ENCODE measurements at places on chromosomes 4 and X.
A peak's percentile ranks its signal among the peaks of the same experiment; 100 is the strongest.

- no peak for DNase-seq
These were observed 154.9 kb downstream of the ASB9 start for GRCh38 chrX:15114743-15115566.

GRCh38 chr4:7306021-7306965 is 114.0 kb downstream of the SORCS2 start:
- DNase-seq, result no peak

DNA sequence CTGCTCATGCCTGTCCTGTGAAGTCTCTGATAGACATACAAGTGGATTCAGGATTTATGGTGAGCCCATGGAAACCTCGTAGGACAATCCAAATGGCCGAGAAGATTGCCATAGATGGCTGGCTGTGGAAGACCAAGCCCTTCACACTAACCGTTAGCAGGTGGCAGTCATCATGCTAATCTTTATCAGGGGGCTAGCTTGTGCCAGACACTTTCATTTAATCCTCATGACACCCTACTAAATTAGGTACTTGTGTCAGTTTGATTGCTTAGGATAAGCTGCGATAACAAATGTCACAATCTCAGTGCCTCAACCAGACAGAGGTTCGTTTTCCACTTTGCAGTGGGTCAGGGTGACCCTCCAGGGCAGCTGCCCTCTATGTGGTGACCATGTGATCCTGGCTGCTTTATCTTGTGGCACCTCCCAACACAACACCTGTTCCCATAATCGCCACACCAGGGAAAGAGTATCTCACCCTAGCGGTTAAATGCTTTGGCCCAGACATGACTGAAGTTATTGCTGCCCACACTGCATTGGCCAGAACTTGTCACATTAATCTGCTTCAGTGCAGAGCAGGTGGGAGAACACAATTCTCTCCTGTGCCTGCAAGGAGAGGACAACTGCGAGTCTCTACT is 60.8 kb downstream of the REPS2 start:
- no peak for DNase-seq

DNA sequence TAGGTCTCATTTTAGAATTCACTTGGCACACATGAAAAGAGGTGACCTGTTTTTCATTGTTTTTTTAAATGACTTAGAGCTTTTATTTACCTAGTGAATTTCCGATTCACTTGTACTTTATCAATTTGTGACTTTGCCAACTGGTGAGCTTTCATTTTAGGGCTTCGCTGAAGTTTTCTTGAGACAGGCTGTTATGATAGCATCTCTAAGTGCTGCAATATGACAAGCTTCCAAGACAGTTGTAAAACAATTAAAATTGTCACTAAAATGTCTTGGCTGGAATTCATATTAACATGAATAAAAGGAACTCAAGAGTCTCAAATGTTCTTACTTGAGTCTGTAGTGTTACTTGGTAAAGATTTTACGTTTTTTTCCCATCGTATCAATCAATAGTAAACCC is 831.7 kb upstream of the GRID2 start:
- no peak for DNase-seq

DNA sequence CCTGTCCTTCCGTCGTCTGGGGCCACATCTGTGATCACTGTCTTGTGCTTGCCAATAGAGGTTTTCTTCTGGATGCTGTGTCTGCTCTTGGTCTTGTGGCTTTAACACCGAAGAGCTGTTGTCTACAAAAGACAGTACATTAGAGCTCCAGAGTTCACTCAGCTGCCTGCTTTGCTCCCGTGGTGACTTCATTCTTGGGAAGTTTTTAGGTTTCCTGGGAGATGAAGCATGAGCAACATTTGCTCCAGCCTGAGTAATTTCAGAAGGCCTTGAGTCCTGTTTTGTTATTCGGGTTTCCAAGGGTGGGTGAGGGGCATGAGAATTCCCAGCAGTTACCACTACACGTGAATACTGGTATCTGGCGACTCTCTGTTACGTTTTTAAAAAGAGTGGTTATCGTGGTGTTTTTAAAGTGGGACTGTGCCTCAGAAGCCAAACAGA is 189.2 kb downstream of the SHROOM3 start:
- no peak for DNase-seq

DNA sequence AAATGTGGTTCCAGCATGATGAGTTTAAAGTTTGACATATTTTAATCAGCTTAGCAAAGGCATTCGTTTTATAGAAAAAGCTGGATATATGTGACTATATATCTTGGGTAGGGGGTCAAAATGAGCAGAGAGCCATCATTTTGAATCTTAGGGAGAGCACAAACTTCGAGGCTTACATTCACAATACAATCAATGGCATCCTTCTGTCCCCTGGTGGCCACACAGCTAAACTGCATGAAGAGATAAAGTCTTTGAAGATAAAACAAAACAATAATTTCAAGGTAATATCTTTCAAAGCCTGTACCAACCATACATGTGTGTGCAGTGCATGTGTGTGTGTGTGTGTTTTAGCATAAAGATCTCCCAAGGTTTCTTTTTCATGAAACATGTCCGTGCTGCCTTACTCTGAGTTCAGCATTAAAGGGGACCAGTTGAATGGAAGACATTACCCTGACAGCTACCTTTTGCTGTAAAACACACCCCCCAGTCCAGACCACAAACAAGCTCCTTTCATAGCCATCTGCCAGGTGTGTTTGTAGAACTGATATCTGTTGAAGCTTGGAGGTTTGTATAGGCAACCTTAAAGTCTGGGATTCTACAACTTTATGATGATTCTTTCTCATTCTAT is 22.0 kb downstream of the DYNLT3 start:
- peak; percentile 45 for DNase-seq

GRCh38 chr4:7607156-7607910 is 172.6 kb upstream of the PSAPL1 start:
- DNase-seq, result no peak

GRCh38 chr4:101865501-101866062 is 75.1 kb downstream of the BANK1 start:
- DNase-seq, result no peak

- DNase-seq, result no peak
These were observed 111.4 kb upstream of the TTC29 start for GRCh38 chr4:147056940-147057610.

- no peak for DNase-seq
These were observed 442.2 kb upstream of the TRAM1L1 start for GRCh38 chr4:117527601-117528000.

DNA sequence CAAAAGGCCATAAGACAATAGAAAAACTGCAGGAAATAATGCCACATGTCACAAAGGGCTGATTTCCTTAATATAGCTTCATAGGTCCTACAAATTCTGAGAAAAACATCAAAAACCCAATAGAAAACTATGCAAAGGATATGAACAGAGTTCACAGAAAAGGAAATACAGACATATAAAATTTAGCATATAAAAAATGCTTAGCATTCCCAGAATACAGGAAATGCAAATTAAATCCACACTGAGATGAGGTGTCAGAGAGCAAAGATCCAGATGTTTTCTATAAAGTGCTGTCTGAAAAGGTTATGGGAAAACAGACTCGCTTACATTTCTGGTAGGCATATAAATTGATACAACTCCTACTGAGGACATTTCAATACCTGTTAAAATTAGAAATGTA is 33.8 kb downstream of the TXK start:
- DNase-seq, result no peak

- no peak for DNase-seq
These were observed 200.5 kb upstream of the ANK2 start for GRCh38 chr4:112848911-112849310.

DNA sequence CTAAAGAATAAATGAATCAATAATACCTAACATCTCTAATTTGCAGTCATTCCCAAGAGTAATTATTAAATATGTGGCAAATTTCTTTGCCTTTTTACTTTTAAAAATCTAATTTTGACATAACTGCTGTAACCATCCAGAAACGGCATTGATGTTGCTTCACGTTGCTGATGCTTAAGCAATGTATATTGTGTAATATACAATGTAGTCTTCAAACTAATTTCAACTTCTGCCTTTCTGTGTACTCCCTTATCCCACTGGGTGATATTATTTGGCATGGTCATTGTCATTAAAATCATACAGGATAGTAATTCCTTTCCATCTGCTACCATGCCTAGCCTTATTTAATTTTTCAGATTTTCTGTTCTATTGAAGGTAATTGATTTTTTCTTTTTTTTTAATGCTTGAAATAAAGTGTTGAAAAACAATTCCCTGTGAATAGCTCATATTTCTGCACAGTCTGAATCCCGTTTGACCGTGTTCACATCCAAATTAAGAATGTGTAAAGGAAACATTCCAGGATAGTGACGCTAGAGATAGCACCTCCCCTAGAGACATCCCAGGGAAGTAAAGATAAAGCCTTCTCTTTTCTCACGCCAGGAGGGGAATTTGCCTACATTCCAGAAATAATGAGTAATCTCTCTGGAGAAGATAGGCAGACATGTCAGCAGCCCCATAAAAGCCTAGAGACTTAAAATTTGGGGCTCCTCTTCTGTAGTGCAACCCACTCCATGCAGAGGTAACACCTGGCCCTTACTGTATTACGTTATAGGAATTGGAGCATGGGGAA is 8.6 kb downstream of the FAM200B start:
- DNase-seq, result no peak

- DNase-seq, result no peak
These were observed 218.9 kb downstream of the MID1IP1 start for GRCh38 chrX:39020051-39020669.

GRCh38 chr4:169628579-169628978 is 8.2 kb downstream of the CLCN3 start:
- no peak for DNase-seq

DNA sequence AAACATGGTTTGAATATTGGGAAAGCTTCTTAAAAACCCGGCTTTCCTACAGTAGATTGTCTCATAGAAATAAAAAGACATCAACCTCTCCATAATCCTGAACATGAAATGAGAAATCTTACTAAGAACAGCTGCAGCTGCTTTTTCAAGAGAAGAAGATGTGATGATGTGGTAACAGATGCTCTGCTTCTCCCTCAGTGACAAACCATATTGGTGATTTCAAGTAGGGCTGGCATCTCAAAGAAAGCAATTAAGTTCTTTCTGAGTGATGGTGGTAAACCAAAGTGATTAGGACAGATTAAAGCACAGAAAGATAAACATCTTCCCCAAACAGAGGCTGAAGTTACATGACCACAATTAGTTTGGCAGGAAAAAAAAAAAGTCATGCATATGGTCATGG is 1477.7 kb downstream of the RAPGEF2 start:
- DNase-seq, result no peak

- no peak for DNase-seq
These were observed 933 bp downstream of the CNKSR2 start for GRCh38 chrX:21374994-21375707.

DNA sequence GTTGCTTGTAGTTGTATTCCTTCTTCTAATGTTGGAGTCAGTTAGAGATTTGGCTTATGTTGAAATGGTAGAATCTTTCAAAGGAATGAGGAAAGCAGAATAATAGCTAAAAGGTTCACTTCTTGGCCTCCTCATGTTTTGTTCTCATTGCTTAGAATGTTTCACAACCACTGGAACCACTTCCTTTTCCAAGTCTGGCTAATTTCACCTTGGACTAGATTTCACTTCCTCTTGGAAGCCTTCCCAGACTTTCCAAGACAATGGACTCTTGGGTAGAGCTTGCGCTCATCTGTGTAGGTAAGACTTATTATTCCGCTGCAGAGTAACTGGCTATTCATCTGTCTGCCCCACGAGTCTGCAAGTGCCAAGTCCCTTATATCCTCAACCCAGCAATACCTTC is 8.3 kb downstream of the SPATA18 start:
- DNase-seq, result no peak

DNA sequence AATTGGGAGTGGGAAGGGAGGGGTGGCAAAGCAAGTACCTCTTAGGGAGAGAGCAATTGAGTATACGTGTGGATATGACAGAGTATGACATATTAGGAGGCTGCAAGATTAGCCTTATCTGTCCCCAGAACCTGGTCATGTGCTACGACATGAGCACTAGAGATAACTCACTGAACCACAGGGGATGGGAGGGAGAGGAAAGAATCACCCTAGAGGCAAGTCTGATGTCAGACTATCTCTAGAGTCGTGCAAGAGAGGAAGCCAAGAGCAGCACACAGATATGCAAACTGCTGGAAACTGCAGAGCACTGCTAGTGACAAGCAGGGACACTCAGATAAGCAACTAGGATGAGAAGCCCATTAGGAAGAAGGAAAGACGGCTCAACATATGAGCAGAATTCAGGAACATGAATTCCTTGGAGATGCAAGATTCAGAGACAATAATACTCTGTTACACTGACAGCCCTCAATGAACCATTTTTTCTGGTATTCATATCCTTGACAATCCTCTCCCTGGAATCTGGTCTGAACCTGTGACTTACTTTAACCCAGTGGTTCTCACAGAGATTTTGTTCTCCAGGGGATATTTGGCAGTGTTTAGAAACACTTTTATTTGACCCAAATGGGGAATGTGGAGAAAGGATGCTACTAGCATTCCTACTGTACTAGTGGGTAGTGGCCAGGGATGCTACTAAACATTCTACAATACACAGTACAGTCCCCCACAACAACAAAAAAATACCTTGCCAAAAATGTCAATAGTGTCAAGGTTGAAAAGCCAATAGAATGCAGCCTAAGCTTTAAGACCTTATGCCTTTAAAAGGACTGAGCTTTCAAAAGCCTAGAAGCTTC is 84.0 kb upstream of the BMP2K start:
- DNase-seq, result no peak

DNA sequence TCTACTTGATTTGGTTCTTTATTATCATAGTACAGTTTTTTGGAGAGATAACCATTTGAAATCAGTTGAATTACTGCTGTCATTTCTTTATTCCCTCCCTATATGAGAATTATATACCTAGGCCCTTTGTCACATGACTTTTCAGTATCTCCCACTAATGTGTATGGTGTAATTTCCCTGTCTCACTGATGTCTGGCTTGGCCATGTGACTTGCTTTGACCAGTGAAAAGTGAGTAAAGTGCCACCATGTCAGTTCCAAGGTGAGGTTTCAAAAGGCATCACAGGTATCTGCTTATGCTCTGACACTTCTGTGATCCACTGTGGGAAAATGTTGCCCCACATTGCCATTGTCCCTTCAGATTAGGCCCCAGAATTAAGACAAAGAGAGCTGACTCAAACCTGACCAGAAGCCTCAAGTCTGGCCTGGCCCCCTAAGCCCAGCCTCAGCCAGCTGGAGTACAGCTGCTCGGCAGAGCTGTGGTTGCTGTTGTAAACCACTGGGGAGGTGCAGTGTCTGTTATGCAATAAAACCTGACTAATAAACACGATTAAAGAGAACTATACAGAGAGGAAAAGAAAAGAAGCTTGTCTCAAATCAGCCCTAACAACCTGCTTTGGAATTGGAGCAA is 27.5 kb downstream of the SETD7 start:
- DNase-seq, result no peak

- no peak for DNase-seq
These were observed 8.7 kb downstream of the SMIM10 start for GRCh38 chrX:134999469-134999868.

DNA sequence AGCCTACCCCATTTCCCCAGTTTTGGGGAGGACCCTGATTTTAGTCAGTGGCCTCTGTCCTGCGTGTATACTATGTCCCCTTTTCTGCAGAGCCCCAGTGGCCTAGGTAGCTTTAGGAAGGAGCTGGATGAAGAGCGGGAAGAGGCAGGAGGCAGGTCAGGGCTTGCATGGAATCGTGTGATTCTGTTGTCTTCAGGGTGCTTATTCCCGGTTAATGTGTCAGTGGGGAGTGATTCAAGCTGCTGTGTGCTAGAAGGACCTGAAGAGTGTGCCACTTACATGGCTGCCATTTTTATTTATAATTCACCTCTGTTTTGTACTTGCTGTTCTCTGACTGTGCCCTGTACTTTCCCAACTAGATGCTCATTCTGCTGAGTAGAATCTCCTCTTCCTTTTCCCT is 127.3 kb upstream of the AMOT start:
- DNase-seq, result no peak
